Activated naive CD4-positive, alpha-beta T cell treated with anti-CD3 and anti-CD28 coated beads, Interleukin-2, amount 10 ng/mL, durations not matched to agents 7 days and 5 days (primary cell): ENCODE measurements at places on chromosomes 11 and 22.
A peak's percentile ranks its signal among the peaks of the same experiment; 100 is the strongest.

GRCh38 chr11:32231909-32232493, 141.1 kb downstream of the RCN1 start:
- peak; percentile 34 for DNase-seq

DNA sequence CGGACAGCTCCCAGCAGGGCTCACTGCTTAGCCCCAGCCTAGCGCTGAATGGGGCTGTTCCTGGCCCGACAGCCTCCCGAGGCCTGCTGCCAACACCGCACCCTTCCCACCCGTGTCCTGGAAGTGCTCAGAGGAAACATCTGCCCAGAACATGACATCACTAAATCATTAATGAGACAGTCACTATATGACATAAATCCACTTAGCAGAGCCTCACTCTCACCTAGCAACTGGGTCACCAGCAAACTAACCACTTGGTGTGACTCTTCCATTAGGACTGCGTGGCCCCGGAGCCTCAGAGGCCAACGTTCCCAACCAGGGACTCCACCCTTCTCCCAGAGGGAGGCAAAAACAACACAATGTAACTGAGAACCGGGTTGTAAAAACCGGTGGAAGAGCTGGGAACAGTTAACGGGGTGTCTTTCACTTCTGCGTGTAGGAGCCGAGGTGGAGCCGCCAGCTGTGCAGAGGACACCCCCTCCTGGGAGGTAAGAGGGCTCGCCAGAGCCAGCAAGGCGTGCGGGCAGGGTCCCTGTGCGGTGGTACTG, 21.4 kb upstream of the PACSIN2 start:
- no peak for DNase-seq

- DNase-seq: no peak
These were observed 16.5 kb downstream of the NUP50 start for GRCh38 chr22:45180146-45180679.

DNA sequence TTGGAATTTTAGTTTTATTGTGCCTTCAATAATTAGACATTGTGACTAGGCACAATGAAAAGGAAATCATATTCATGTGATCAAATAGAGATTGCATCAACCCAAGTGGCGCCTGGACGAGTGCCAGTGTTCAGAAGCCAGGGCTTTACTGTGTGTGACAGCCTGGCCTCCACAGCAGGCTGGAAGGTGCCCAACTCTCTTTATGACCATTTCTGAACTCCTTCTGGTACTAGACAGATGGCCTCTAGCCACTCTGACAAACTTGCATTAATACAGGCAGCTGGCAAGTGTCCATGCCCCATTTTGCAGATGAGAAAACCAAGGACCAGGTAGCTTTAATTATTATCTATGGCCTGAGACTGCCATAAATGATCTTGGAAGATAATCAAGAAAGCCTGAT, 8.3 kb upstream of the POU2AF1 start:
- DNase-seq: no peak

GRCh38 chr22:20237480-20238440, 30.4 kb downstream of the RTN4R start:
- DNase-seq: peak; percentile 64

DNA sequence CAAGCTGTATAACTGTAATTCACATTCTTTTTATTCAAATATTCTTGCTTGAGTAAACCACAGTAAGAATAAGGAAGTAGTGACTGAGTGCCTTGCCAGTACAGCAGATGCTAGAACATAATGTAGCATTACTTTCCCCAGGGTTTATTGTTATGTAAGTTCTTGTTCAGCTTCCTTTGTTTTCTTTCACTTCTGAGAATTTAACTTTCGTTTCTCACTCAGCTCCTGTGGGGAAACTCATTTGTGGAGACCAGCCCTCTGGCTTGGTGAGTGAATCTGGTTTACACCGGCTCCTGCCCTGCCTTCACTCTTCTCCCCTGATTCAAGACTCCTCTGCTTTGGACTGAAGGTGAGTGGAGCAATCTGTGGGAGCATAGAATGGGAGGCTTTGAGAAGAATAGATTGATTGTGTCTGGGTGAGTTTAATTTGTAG, at the start of gene TRIM22:
Gene TRIM22, plus strand, starts transcription at position 240 of the 433 bp plus-strand sequence. CDS start 6,443 bp downstream, outside the sequence.
- DNase-seq: peak; percentile 74

GRCh38 chr22:17114898-17115235, 6.3 kb downstream of the TMEM121B start:
- no peak for DNase-seq

DNA sequence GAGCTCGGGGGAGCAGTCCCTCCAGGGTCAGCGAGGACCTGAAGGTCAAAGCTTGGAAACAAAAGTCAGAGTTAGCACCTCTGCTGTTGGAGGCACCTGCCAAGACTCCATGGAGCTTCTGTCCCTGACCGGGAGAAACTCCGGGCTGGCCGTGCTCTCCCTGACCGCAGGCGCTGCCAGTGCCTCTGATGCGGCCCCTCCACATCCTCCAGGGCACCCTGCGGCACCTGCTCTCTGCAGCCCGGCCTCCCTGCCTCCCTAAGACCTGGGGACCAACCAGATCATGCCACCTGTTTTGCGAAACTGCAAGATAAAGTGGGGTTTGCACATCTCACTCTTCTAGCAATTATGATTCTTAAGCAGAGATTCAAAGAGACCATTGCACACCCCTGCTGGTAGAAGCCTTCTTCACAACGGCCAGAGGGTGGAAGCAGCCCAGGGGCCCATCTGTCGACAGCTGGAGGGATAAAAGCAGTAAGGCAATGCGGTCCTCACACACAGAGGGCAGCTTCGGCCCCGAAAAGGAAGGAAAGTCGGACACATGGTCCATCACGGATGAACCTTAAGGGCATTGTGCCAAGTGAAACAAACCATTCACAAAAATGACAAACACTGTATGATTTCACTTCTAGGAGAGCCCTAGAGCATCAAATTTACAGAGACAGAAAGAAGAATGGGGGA, 477.1 kb downstream of the BRD1 start:
- no peak for DNase-seq

DNA sequence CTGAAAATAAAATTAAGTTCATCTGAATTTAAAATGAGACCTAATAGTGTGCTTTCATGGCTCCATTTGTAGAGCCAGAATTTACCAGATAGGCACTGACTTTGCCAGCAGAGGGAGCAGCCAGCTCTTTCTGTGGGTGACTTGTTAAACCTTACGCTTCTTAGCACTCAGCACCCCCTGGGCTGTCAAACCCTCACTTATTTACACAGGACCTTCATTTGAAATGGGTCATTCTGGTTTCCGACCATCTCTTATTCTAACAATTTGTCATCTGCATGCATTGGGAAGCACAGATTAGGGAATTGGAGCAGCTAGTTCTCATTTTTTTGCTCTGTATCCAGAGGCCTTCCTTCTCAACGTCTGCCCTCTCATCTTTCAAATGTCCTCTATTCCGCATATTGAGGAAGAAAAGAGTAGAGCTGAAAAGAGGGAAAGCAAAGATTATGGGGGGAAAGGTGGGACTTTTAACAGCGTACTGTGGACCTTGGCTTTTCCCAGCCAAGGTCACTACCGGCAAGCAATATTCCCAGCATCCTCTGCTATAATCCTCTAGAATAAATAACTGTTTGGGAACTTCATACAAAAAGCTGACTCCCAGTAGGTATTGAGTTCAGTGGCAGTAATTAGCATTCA, 3.1 kb downstream of the ASRGL1 start:
- peak; percentile 75 for DNase-seq

DNA sequence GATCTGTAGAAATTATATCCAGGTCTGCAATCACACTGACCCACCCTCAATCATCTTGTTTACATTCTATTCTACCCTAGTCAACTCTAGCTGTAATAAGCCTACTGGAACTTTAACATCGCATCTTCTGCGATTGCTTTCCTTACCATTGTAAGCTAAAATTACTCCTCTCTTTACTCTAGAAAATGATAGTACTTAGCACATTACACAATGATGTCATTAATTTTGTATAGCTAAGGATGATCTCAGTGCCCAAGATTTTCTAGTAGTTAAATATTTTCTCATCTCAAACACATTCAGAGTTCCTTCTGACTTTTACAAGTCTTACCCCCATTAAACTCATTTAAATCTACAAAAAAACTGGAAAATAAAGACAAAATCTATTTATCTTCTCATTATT, 39.6 kb upstream of the CTSC start:
- DNase-seq: no peak

GRCh38 chr11:12765428-12765827, 91.2 kb downstream of the TEAD1 start:
- no peak for DNase-seq

GRCh38 chr11:3006505-3007260, 14.6 kb upstream of the NAP1L4 start:
- DNase-seq: peak; percentile 47
